ENCODE measurements at places on chromosomes 7 and 10.

DNA sequence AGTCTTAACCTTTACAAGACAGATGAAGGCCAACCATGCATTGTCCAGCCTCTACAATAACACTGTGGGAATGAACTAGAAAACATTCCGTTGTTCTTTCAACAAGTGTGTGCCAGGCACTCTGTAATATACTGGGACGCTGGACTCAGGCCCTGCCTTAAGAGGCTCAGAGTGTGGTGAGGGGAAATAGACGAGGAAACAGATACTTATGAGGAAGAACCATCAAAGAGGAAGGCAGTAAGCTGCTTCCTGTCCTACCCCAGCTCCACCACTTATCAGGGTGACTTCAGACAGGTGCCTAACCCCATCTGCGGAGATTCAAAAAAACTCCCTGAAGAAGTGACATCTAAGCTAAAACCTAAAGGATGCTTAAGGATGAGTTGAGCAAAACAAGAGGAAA lies 8.9 kb upstream of the TRIM8 start:
- DNase-seq = no peak

- no peak for DNase-seq
Measured at GRCh38 chr7:93823621-93824020, 66.9 kb downstream of the TFPI2 start.

- no peak for DNase-seq
Measured at GRCh38 chr10:6513476-6513875, 66.6 kb downstream of the PRKCQ start.

GRCh38 chr10:101035916-101036702 lies 5.1 kb downstream of the SFXN3 start:
- DNase-seq = no peak

DNA sequence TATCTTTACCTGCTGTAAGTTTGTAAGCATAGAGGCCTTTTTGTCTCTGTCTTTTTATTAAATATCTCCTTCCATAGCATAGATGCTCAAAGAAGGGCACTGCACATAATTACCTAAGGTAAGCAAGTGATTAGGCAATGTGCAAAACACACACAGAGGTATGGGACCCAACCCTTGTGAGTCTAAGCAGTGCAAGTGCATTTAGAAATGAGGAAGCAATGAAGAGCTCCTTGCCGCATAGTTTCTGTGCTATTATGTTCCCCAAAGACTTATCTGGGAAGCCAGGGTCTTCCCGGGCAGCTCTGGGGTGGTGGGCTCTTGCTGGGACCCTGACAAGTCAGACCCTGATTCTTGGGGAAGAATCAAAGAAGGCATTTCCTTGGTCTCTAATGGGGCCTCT lies 13.5 kb upstream of the MGAM2 start:
- DNase-seq = no peak

- DNase-seq = no peak
Measured at GRCh38 chr10:86252079-86252478, 114.5 kb downstream of the GRID1 start.

- peak; percentile 30 for DNase-seq
Measured at GRCh38 chr7:25851332-25852210, 300.4 kb upstream of the NFE2L3 start.

DNA sequence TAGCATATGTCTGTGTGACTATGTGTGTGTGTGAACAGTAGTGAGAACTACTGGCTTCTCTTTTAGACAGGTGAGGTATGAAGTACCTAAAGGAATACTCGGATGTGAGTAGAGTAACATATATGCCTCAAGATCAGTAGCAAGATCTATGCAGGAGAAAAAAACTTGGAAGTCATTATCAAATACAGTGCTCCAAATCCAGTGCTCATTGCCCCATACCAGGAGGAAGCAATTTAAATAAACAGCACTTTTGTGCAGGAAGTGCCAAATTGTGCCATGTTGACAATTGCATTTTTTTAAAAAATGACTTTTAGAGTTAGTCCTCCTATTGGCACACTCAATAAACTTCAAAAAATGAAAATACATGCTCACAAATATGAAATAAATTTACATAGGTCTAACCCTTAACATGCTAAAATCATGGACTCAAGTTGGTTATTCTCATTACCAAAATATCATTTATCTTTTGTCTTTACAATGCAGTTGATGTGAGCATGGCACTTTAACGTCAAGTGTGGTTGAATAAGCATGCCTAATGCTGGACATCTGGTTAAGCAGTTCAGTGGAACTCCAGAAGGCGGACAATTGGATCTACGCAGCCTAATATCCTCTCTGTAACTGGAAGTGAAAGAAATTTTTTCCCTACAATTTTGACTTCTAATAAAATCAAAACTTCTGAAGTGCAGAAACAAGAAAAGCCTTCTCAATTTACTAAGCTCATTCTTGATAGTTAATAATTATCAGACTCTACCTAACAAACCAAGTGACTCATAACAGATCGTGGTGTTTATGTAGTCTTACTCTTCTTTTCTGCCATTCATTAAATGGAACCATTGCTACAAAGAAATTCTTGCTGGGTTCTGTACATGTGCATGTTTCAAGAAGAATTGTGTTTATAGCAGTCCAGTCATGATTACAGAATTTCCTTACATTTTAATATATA lies 195.2 kb downstream of the MDFIC start:
- DNase-seq = no peak

DNA sequence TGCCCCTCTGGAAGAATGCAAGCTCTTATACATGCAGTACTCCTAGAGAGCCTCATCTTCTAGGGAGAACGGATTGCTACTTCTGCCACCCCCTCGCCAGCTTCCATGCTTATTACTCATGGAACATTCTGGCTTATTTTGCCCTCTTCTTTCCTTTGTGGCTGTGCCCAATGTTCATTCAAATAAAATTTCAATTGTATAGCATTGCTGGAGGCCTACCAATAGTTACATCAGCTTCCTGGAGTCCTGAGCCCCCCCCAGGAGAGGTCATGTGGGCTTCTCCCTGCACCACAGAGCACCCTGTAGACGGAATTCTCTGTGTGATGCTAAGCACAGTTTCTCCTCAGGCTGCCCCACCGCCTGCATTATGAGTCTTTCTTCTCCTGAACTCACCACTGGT lies 1094.0 kb downstream of the KCNMA1 start:
- DNase-seq = no peak

- peak; percentile 33 for DNase-seq
Measured at GRCh38 chr10:90857635-90858460, at the start of gene HTR7. TSS of gene HTR7 (minus strand) at chr10:90858039. CDS start at chr10:90857671, 368 bp downstream.

GRCh38 chr7:98280296-98280695 lies 1.2 kb upstream of the BRI3 start:
- no peak for DNase-seq

GRCh38 chr10:21934307-21934706 lies 69.2 kb downstream of the DNAJC1 start:
- no peak for DNase-seq

- no peak for DNase-seq
Measured at GRCh38 chr7:112372101-112372500, 78.2 kb upstream of the IFRD1 start.

- no peak for DNase-seq
Measured at GRCh38 chr7:42877862-42878261, 34.0 kb downstream of the C7orf25 start.

All from stimulated activated CD4-positive, alpha-beta T cell treated with anti-CD3 and anti-CD28 coated beads, Interleukin-2, amount 100 ng/mL, for 4 hours (primary cell).